Epithelial cell of prostate (primary cell): ENCODE measurements at places on chromosomes 12 and 14.

DNA sequence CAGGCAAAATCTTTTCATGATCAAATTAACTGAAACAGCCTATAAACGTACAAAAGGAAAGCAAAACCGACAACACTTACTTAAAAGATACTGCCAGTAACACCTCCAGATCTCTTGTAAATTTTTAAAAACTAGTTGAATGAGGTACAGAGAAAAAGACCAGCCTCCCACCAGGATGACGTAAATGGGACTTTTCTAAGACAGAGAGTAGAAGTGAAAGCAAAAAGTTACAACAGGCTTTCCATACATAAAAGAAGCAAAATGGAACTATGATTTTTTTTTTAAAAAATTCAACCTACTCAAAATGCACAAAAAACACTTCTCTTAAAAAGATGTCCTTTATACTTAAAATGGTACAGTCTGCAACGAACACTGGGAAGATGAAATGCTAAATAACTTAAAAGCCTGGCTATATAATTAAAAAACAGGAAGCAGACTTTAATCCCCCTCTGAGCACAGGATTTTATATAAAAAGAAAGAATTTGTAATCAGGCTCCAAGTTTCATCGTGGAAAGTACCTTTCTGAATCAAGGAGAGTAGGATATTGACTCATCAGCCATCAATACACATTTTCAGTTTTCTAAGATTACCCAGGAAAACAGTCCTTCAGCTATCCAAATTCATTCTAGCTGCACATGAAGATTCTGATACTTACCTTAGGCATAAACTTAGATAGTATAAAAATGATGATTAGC, 14.2 kb upstream of the MYO1A start:
- DNase-seq = no peak

GRCh38 chr14:97719931-97720330, 922.7 kb downstream of the VRK1 start:
- no peak for DNase-seq

GRCh38 chr14:84770030-84770429, 759.9 kb upstream of the FLRT2 start:
- DNase-seq = peak; percentile 12

DNA sequence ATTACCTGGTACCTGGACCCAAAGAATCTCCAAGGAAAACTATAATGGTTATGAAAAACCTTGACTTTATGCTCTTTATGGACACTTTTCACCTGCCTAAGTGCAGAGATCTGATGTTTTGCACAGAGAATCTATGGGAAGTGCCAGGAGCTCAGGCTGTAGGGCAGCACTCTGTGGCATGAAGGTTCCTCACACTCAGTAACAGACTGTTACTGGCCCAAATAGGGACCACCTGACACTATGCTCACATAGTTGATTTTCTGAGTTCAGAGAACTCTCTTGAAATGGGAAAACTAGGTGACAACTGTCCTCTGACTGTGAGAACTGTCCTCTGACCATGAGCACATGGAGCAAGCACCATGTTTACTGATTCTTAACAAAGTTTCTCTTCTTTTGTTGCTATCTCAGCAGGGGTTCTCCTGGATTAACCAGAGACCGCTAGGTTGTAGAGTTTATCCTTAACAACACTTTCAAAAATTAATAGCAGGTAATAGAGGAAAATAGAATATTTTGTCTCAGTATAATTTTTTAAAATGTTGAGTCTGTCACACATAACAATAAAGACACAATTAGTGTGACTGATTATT, 101.6 kb downstream of the STXBP6 start:
- no peak for DNase-seq

- no peak for DNase-seq
These were observed 42.0 kb upstream of the TSPAN9 start for GRCh38 chr12:3035171-3035570.

DNA sequence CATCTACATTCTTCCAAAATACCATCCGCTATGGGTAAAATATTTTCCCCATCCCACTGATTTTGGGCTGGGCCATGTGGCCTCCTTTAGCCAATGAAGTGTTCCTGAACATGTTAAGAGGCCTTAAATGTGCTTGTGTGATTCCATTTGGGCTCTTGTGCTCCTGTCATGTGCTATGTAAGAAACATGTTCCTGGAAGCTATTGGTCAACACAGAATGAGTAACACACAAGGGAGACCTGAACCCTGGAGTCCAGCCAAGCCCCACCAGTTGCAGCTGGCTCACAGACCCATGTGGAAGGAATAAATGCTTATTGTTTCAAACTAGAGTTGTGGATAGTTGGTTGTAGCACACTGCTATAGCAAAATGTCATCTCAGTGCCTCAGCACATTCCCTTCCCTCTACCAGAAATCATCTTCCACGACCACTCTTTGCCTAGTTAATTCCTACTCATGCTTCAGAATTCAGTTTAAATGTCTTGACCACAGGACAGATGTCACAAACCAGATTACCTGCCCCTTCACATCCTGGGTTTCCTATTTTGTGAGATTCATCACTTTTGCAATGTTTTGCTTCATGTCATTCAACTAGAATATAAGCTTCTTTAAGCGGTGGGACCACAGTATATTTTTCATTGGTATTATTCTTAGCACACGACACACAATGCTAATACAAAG, 217.3 kb upstream of the EEA1 start:
- DNase-seq = no peak

GRCh38 chr12:14885718-14886221, at the start of gene MGP:
Gene MGP (minus strand): TSS chr12:14885854. CDS start chr12:14885791, 63 bp downstream.
- DNase-seq = no peak

DNA sequence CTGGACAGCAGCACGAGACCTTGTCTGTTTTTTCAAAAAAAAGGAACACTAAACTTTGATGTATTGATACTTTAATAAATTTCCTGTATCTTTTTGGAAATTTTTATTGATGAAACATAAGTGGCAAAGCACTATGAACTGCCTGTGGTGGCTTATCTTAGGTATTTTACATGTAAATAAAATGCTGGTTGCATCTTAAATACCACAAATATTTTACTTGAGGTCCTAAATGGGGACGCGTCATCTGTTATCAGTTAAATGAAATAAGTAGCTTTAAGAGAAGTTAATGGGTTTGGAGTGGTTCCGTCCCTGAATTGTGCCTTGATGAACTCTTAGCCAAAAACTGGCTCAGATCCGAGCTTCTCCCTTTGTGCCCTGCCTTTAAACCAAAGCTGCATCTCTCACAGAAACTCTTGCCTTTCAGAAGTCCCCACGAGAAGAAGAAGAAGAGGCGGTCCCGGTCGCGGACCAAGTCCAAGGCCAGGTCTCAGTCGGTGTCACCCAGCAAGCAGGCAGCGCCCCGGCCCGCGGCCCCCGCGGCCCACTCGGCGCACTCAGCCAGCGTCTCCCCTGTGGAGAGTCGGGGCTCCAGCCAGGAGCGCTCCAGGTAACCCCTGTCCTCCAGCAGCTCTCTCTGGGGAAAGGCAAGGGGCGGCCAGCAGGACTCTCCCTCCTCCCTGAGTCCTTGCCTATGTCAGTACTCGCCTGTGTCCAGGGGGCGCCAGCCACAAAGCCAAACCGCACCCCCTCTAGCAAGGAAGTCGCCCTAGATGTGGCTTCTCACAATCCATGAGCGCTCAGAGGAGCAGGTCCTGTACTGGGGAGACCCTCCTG, 31.2 kb upstream of the MMP17 start:
- no peak for DNase-seq

DNA sequence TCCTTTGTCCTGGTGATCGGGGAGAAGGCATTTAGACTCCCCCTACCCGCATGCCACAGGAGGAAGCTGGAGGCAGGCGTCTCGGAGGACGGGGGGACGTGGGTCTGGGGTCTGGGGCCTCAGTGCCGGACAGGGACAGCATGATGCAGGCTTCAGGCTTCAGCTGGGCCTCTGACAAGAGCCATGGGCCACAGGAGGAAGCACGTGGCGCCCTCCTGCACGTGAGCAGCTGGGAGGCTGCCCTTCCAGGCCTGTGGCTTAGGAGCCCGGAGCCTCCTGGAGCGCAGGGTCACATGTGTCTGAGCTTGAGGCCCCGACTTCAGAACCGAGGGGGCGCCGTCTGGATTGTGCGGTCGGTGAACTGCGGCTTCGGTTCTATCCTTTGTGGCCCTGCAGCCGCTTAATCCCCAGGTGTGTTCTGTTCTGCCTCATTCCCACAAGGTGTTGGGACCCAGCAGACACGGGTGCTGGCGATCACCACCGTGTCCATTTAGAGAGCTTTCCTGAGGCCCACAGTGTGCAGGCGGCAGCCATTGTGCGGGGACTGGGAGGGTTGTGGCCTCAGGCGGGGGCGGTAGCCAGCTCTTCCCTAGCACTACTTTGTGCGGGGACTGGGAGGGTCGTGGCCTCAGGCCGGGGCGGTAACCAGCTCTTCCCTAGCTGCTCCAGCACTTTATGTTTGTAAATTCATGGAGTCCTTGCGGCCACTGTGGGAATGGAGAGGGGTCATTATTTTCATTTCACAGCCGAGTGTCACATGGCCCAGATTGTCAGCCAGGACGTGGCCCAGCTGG, 150.2 kb downstream of the ADGRD1 start:
- DNase-seq = no peak

DNA sequence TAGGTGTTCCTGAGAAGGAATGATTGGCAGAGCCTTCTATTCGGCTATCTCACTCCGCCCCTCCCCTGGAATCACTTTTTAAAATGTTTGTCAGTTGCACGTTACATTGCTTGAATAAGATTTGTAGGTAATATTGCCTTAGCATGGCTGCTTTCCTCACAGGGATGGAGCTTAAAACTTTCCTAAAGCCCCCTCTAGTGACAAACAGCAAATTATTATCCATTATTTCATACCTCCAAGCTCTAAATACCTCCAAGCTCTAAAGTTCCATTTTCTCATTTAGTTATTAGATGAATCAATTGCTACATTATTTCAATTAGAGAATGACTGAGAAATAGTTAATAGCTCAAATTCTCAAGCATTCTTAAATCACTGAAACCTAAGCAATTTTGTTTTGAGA, 5.1 kb upstream of the SPATA7 start:
- DNase-seq = no peak

DNA sequence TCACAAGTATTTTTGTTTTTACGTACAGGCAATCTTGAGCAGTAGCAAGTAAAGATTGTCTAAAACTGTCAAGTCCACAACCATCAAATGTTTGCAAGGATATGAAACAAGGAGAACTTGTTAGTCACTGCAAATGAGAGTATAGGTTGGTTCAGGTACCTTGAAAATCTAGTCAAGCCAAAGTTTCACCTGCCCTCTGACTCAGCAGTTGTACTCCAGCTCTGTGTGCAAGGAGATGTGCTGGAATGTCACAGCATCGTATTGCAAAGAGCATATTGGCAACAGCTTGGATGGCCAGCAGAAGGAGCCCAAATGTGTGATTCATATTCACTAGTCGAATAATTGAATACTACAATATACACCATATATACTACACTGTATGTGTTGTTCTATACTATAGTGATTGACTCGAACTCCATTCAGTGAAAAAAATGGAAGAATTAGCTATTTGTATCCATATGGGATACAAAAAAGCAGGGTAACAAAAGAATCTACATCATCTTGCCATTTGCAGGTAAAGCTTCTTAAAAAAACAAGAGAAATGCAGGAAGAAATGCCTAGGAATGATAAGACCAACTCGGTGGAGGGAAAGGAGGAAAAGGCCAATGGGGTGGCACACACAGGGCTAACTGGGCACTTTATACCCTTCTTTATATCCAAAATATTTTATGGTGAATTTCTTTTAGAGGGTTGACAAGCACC, 44.0 kb downstream of the EID3 start:
- DNase-seq = peak; percentile 26

DNA sequence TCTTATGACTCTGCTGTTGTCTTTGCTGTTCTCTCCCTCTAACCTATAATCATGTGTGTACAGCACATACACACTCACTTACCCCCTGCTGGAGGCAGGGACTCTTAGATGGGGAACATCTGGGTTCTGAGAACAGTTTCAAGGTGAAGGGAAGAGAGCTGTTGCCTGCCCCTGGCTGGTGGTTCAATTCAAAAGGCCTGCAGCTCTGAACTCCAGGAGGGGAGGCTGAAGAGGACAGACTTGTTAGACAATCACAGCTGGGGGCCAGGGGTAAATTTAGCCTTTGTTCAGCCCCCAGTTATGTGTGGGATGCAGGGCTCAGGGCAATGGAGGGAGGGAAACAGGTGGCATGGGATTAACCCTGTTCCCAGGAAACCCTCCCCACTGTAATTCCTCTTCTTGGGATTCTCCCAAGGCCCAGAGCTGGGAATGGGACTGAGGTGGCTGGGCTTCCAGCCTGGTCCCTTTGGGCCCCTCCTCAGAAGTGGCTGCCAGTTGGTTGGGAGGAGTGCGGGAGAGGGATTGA, 1.9 kb downstream of the MYL6B start:
- DNase-seq = no peak

DNA sequence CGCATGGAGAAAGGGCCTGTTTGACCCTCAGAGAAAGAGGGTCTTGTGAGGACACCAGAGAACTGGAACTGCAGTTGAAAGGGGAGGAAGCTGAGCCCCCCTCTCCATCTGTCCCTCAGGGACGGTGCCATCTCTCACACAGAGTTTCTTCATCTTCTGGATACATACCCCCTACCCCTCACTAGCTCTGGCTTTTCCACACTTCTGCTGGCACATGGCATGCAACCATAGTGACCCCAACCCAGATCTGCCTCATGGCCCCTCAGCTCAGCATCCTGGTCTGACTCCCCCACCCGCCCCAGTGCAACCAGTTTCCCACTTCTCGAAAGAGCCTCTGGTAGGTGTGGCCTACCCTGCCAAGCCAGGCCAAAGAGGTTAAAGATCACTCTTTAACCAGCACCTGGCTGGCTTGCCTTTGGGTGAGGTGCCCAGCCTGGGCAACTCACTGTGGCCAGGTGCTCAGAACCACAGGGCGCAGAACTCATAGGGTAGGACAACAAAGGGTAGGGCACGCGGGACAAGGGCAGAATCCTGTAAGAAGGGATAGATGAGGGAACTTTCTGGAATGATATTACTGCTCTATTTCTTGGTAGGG, 25.8 kb downstream of the GALNT16 start:
- no peak for DNase-seq

DNA sequence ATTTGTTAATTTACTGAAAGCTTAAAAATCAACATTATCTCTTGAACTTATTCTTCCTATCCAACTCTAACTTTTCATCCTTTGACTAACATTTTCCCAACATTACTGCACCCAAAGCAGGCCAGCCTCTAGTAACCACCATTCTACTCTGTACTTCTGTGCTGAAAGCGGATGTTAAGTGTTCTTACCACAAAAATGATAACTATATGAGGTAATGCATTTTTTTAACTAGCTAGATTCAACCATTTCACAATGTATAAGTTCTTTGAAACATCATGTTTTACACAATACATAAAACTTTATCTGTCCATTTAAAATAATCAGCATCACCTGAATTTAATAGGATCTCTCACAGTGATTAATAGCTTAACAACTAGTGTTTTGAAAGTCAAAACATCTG, 468.5 kb upstream of the MGAT4C start:
- DNase-seq = no peak
